ENCODE measurements at places on chromosomes 16 and 17.

- no peak for DNase-seq
Measured at GRCh38 chr17:78242024-78242742, 10.8 kb downstream of the TMEM235 start.

GRCh38 chr16:84166796-84167695 is 19.8 kb downstream of the TAF1C start:
- no peak for DNase-seq

DNA sequence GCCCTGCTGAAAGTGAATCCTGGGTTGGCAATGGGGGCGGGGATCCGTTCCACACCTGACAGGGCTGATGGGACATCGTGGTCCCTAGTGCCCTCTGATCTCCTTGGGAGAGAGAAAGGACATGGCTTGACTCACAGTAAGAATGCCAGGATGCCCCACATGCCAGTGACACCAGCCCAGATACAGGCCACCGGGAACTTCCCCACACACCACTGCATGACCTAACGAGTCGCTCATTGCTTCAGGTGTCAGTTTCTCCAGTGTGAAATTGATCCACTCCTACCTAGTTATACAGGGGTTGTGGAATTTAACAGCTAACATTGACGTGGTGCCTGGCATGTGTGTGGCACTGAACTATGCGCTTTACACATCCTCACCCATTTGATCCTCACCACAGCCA is 7.5 kb downstream of the CD300LG start:
- no peak for DNase-seq

DNA sequence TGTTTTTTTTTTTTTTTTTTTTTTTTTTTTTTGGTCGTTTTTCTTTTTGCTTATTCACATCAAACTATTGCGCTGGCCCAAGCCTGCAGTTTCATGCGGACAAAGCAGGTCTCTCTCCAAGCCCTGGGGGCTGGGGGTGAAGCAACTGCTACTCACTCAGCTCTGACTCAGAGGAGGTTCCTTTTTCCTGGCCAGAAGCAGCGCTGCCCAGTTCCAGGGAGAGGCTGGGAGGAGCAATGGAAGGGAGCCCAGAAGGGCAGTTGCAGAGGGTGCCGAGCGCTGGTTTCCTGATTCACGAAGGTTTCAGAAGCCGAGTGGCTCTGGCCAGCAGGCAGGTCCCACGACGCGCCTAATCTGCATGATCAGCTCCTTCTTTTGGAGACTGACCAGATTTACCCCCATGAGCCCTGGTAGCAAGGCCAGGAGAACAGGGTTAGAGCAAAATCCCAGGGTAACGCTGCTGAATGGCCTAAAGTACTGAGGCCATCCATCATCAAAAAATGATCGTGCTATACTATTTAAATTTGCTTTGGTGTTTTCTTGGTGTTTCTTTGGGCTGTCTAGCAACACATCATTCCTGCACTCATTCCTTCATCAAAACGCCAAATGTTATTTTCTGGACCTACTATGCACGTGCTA is 144.7 kb upstream of the SOX9 start:
- DNase-seq = peak; percentile 77

DNA sequence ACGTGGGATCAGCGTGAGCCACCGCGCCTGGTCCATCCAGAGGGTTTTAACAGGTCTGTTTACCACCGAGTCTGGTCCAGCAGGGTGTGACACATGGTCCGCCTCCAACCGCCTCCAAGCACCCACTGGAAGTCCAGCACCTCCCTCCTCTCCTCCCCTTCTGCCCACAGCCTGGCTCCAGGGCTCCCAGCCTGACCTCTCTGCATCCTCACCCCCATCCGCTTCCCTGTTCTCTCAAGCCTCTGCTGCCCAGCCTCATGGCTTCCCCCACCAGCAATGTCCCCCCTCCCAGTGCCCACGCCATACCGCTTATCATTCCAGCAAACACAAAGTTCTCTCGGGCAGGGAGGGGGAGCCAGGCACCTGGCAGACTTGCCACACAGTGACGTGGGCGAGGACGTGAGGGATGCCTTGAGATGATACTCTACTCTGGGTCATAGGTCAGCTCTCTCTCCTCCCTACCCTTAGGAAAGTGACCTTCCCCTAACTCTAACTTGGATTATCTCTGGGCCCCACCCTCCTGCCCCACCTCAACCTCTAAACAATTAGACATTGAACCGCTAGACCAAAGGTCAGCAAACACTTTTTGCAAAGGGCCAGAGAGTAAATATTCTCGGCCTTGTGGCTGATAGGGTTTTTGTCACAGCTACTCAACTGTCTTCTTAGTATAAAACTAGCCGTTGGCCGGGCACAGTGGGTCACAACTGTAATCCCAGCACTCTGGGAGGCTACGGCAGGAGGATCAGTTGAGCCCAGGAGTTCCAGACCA is 23.1 kb downstream of the CDC42EP4 start:
- no peak for DNase-seq

GRCh38 chr17:82776454-82776853 is 24.6 kb downstream of the TBCD start:
- no peak for DNase-seq

- no peak for DNase-seq
Measured at GRCh38 chr16:21703589-21704174, 39.9 kb downstream of the OTOA start.

GRCh38 chr17:68489919-68490318 is 22.3 kb upstream of the PRKAR1A start:
- DNase-seq = no peak

DNA sequence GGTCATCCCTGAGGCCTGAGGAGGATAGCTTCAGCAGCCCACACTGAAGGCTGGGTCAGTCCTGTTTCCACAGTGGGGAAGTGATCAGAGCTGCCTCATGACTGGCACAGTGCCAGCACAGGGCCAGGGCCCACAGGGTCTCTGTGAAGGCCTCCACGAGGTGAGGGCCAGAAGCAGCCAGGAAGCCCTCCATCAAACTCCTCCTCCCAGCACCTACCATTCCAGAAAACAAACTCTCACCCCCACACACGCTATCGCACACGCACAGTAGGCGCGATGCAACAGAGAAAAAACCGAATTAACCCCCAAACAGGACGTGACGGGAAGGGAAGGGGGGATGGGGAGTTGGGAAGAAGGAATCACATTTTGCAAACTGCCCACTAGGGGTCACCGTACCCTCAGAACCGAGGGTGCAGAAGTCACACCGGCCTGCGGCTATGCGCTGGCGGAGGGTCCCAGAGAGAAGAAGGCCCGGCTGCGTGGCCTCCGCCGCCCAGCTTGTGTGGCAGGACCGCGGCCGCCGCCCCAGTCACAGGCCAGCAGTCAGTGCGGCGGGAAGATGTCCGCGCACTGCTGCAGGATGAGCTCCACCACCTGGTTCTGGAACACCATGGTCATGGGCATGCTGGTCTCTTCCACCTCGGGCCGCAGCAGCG is 37.6 kb downstream of the ARHGAP27 start:
- peak; percentile 89 for DNase-seq

DNA sequence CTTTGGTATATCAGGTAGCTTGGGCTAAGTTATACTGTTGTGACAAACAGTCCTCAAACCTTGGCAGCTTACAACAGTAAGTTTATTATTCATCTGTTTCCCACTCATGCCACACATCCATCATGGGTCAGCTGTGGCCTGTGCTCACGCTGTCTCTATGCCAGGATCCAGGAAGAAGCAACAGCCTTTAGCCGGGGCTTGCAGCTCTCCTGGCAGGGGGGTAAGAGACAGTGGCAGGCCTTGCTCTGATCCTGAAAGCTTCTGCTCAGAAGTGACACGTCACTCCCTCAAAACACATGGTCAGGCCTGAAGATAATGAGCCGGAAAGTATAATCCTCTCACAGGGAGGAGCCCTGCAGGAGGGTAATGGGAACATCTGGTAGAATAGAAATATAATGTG is 377.6 kb downstream of the CPPED1 start:
- peak; percentile 46 for DNase-seq

- peak; percentile 57 for DNase-seq
Measured at GRCh38 chr17:37490022-37490587, 414 bp downstream of the DUSP14 start.

DNA sequence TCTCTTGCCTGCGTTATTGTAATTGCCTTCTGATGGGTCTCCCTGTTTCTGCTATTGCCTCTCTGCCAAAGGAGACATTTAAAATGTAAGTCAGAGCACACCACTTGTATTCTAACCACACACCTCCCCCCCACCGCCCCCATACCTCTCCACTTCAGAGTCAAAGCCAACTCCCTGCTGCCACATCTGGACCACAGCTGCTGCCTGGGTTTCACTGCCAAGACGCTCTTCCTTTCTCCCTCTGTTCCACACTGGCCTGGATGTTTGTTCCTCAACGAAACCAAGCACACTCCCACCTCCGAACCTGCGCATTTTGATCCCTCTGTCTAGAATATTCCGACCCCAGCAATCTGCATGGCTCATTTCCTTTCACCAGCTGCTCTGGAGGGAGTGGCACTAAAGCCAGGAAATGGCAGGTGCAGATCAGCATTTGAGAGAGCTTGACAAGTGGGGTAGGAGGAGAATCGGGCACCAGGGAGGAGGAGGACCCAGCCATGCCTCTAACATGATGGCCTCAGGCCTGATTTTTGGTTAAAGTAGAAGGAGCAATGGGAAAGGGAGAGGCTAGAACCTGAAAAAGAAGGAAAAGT is 92.4 kb upstream of the HS3ST2 start:
- no peak for DNase-seq

DNA sequence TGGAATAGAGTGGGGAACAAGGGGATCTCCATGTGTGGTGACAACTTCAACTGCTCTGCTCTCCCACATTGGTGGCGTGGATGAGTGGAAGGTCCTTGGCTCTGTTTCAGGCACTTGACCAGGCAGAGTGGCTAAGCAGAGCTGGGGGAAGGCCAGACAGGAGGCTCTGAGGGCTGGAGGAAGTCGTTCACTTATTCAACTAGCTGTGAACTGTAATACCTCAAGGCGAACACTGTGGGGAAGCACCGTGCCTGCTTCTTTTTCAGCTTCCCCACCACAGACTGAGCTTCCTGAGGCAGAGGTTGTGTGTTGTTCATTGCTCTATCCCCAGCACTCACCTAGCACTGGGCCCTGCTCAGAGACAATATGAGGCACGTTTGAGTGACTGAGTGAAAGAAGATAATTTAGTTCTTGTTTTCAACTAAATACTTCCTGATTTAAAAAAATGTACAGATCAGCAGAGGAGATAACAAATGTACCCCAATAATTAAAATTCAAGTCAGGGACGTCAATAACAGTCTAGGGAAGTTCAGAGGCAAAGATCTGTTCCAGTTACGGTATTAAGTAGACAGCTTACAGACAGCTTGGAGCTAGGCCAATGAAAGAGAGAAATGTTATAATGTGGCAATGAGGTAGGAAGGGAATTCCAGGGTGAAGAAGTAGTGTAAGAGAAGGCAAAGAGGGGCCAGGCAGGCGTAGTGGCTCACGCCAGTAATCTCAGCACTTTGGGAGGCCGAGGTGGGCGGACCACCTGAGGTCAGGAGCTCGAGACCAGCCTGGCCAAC is 34.7 kb downstream of the MYO18A start:
- peak; percentile 71 for DNase-seq

GRCh38 chr17:81456091-81456490 is 56.5 kb downstream of the ACTG1 start:
- no peak for DNase-seq

DNA sequence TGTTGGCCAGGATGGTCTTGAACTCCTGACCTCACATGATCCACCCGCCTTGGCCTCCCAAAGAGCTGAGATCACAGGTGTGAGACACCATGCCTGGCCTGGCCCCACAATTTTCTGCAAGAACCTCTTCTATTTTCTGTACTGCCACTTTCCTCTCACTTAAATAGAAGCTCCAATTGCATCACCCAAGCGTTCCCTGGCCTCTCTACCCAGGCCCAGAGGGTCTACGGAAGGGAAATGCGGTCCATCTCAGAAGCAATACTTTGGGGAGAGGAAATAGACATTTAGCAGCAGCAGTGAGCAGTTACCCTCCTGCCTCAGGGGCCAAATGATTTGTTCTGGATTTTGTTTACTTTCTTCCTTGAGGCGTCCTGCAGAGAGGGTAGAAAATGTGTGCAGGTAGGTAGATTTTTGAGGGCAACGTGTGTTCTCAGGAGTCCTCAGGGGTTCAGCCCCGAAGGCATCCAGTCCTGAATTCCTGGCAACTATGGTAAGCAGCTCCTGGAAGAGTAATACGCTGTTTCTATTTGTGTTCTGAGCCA is 11.0 kb downstream of the SLC6A4 start:
- no peak for DNase-seq

DNA sequence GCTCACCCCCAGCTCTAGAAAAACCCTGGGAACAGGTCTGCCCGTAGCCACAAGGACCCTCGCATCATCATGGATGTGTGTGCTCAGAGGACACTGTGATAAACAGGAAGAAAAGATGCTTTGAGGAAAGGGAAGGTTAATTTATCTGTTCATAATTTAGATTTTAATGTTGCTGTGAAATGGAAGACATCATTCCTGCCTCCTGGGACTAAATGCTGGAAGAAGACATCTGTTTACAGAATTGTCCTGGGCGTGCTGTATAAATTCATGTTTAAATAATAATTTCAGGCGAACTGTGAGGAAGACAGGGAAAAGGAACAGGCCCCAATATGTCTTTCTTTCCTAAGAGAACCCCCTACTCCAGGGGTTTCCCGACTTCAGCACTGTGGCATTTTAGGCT is 112.6 kb downstream of the SHISA6 start:
- DNase-seq = no peak

DNA sequence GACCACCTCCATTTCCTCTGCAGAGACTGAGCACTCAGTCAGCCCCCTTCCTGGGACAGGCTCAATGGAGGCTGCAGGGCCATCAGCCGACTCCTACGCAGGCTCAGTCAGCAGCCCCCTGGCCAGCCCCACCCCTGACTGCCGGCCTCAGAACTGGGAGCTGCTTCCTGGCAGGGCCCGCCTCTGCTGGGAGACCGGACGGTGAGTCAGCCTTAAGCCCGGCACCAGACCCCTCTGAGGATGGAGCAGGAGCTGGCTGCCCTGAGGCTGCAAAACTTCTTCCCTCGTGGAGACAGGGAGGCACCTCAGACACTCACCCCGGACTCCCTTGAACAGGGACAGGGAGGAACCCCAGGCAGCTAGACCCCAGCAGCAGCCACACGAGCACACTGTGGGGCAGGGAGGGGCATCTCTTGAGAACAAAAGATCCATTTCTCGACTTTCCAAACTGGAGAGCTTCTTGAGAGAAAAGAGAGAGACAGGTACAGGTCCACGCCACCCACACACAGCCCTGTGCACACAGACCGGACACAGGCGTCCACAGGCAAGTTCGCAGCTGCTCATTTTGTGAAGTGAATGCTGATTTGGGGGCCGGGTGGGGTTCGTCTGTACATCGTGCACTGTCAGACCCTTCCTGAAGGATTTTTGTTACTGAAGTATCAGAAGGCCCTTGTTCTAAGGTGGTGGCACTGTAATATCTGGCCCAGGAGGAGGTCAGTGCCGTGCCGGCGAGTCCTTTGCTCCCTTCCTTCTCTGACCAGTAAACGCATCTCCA is 1.3 kb upstream of the TUBB3 start:
- peak; percentile 95 for DNase-seq

GRCh38 chr17:76071531-76072147 is 678 bp downstream of the SRP68 start:
- no peak for DNase-seq

GRCh38 chr17:52660692-52661091 is 502.2 kb upstream of the CA10 start:
- no peak for DNase-seq
